Cerebellum (tissue), 4 donors: ENCODE measurements at places on chromosomes 5 and 9. TPM values are rescaled to one million over a fixed set of nuclear protein-coding genes. Genes with fewer than 3 reads are reported as not detected.

CACFD1 gene
- 21.6 TPM for total RNA-seq

ADGRV1 gene
- 249 TPM for total RNA-seq

RGS7BP gene
- total RNA-seq = 16.2 TPM

GRCh38 chr5:5026409-5026785, 113.7 kb upstream of the ADAMTS16 start:
- no peak for DNase-seq

GRCh38 chr9:75997206-75997605, 106.7 kb downstream of the PCSK5 start:
- DNase-seq = no peak
